ENCODE measurements at places on chromosomes 7 and 10.

GRCh38 chr7:37352974-37353948 is 95.4 kb downstream of the ELMO1 start:
- DNase-seq: no peak

DNA sequence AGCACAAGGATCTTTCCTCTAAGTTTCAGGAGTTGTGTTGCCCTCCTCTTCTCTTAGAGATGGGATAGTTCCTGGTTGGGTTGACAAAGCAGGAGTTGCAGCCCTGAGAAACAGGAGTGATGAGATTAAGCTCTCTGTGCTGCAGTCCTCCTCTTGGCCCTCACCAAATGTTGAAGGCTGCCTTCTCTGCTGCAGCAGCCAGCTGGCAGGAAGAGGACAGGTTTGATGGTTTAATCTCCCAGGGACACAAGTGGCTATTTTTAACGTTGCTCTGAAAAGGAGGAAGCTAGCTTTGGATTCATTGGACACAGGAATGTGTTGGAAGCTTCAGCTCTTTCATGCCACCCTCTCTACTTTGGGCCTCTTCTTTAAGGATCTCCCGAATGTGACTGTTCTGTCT is 9.4 kb downstream of the STRIP2 start:
- peak; percentile 25 for DNase-seq

DNA sequence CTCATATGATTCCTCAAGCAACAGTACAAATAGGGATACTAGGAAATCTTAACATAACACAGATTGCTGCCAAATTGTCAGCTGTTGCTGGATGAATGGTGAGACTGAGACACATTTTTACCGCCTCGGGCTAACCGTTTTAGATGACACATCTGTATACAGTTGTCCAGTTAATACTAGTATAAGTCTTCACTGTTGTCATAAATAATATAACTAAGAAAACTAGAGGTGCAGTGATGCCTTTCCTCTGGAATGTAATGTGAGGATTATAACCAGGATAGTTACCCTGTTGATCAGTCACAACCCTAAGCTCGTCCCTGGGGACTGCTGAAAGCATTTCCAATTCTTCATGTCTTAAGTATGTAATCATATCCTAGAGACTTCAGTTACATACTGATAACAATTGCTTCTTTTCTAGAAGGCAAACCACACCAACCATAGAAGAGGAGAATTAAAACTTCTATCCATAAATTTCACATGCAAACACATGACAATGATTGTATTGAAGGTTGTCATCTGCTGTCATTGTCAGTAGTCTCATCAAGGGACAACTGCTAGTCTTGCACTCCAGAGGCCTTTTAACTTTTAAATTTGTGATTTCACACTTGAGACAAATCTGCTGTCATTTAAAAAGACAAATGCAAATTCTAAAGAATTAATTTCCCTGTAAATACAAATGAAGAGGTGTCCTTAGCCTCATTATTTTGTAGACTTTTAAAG is 100.4 kb upstream of the SEMA3D start:
- DNase-seq: peak; percentile 25

GRCh38 chr7:75979759-75980429 is 14.5 kb downstream of the TMEM120A start:
- DNase-seq: no peak

DNA sequence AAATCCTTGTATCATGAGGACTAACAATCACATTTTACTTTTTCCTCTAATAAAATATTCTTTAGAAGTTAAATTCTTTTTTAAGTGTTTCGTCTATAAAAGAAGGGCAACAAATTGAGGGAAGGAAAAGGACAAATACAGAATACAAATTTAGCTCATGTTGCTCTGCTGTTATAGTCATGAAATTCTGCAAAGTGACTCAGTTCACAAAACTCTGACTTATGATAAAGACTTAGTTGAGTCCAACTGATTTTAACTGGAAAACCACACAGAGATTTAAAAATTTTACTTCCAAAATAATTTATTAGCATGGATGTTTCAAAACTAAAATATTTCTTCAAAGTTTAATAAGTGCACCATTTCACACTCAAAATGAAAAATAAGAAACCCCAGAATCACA is 75.0 kb upstream of the GPR22 start:
- no peak for DNase-seq

All from NCI-H524 (cell line).